ENCODE measurements at places on chromosomes 16 and 17. TPM values are rescaled to one million over a fixed set of nuclear protein-coding genes. Genes with fewer than 3 reads are reported as not detected.

Gene C1QL1
- total RNA-seq: 14.7 TPM

Gene CACNG1
- 0.25 TPM for total RNA-seq

Gene PALB2
- total RNA-seq: 11.7 TPM

Gene ZNF785
- not detected for total RNA-seq

Gene PDP2
- 4.8 TPM for total RNA-seq

Gene CLEC18B
- 0.37 TPM for total RNA-seq

Gene KRT17
- 1.3 TPM for total RNA-seq

Gene RNF222
- not detected for total RNA-seq

Gene BAHCC1
- total RNA-seq: 15.2 TPM

Gene KCNH4
- total RNA-seq: 0.39 TPM

Gene DOC2A
- total RNA-seq: 2.7 TPM

Gene AANAT
- total RNA-seq: 0.27 TPM

Gene IRX5
- 1.9 TPM for total RNA-seq

Gene SNX20
- total RNA-seq: not detected

Gene ASGR2
- not detected for total RNA-seq

Gene CACNG4
- 11.8 TPM for total RNA-seq

Gene GPR179
- 0.03 TPM for total RNA-seq

Gene KIFC3
- 144 TPM for total RNA-seq

Gene HSF4
- total RNA-seq: 18.1 TPM

Gene ZNF778
- 11.7 TPM for total RNA-seq

Gene NME1
- total RNA-seq: 601 TPM

Gene TEX19
- 0.60 TPM for total RNA-seq

Gene RHBDL3
- total RNA-seq: 4.3 TPM

Gene ATP2C2
- total RNA-seq: 0.10 TPM

Gene CTF1
- 0.18 TPM for total RNA-seq

Gene PIGL
- 16.7 TPM for total RNA-seq

Gene CES3
- 1.8 TPM for total RNA-seq

Gene MSLN
- total RNA-seq: 2.3 TPM

Gene KRT28
- not detected for total RNA-seq

Gene EPX
- total RNA-seq: not detected

Gene KRTAP1-5
- total RNA-seq: not detected

Gene DPEP3
- total RNA-seq: not detected

Gene HAGH
- total RNA-seq: 76.8 TPM

Gene CASKIN1
- total RNA-seq: 0.56 TPM

Gene KCNH6
- not detected for total RNA-seq

Gene NRN1L
- total RNA-seq: 0.32 TPM

Gene MEIOB
- 1.9 TPM for total RNA-seq

Gene ABCA6
- total RNA-seq: not detected

Gene ARHGAP27
- 15.5 TPM for total RNA-seq

Gene TRPV3
- 0.46 TPM for total RNA-seq

Gene PPP1R9B
- total RNA-seq: 58.5 TPM

Gene APOBR
- total RNA-seq: 0.05 TPM

Gene TBC1D3B
- 2.4 TPM for total RNA-seq
